Right hindlimb (tissue), 1 donor: ENCODE measurements at places on chromosomes 13 and 19.

- peak; percentile 25 for DNase-seq
These were observed 171.7 kb downstream of the NHLRC3 start for GRCh38 chr13:39209731-39210531.

GRCh38 chr19:3982701-3983541 is 2.3 kb downstream of the EEF2 start:
- DNase-seq = no peak

DNA sequence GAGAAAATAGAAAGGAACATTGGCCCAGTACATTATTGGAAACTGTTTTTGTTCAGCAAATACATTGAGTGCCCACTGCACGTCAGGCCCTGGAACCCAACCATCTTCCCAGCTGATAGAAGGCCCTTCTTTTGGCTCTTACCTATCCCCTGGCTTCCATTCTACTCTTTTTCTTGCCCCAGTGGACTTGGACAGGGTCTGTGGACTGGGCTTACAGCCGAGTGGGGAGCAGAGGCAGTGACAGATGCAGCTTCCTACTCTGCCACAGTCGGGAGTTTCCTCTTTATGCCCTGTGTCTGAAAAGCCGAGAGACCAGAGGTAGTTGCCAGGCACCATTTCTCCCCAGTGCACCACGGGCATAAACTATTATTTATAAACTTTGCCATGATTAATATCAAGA is 70.4 kb downstream of the ARHGAP35 start:
- DNase-seq = no peak

DNA sequence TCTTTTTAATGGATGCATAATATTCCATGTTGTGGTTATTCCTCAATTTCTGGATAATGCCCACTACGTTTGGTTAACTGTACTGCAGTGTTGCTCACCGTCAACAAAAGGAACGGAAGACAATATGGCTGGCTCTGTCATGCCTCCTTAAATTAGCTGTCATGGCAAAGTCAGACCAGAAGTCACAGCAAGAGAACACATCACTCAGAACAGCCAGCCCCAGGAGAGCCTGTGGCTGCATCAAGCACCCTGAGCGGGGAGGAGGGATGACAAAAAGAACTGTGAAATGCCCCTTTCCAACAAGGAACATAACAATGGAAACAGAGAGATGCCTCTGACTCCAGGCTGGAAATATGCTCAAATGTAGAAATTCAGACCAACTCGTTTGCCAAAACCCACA is 366.0 kb upstream of the ZNF507 start:
- no peak for DNase-seq

GRCh38 chr19:4474514-4475022 is 2.5 kb downstream of the HDGFL2 start:
- peak; percentile 81 for DNase-seq

DNA sequence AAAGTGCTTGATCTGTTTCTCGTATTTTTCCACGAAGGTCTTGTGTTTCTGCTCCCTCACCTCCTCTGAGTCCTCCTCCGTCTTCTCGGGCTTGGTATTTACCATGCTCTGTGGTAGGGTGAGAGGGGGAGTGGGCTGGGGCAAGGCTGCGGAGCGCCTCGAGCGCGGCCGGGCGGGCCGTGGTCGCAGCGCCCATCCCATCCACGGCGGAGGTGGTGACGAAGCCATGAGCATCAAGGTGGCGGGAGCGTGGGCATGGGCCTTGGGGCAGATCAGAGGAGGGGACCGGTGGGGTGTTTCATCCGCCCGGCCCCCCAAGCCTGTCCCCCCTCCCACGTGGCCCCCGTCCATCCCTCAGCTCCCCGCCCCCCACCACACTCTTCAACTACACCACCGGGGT is 7.9 kb downstream of the CDC37 start:
- no peak for DNase-seq

- DNase-seq = no peak
These were observed 11.3 kb downstream of the CD70 start for GRCh38 chr19:6579450-6580178.

DNA sequence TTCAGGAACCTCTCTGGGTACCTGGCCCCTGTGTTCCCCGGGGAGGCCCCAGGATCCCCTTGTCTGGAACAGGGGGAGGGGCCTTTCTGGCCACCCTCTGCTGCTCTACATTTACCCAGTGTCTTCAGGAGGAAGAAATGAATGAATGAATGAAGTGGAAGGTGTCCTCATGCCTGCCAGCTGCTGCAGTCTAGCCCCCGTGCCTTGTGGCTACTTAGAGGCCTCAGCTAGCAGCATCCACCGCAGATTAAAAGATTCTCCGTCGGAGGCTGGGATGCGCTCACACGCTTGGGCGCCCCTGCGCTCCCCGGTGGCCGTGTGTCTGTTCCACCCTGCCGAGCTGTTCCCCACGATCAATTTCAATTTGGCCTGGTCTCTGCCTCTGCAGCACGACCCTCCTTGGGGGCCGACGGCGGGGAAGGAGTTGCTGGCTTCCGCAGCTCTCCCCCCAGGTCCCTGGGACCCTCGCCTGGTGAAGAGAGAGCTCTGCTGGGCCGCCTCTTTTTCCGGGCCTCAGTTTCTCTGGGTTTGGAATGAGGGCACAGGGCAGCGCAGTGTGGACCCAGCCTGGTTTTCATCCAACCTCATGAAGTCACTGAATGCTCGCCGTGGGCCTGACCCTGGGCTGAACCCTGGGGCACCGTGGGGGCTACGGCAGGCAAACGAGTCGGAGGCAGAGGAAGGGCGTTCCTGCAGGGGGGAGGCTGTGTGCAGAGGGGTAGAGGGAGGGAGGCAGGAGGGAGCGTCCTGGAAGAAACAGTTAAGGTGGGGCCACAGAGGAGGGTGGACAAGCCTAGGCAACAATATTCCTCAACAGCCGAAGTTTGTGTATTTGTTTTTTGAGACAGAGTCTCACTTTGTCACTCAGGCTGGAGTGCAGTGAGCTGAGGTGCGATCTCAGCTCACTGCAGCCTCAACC is 28.3 kb downstream of the EFNA2 start:
- DNase-seq = no peak

DNA sequence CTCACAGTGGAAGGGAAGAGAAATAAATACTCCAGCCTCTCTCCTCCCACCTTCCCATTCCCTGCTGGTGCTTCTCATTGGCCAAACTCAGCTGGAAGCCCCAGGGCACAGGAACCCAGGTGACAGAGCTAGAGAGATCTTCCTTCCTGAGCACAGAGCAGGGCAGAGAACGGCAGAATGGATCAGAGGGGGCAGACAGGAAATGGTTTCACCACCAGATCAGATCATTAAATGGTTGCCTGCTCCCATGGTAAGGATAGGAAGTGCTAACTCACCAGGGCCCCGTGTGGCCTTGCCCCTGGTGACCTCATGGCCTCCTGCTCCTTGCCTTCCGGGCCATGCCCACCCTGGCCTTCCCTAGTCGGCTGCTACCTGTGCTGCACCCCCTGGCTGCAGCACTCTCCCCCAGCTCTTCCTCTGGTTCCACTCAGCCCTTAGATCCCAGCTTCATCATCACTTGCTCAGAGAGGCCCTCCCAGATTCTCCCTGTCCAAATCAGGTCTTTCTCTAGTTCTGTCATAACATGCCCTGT is 108.7 kb downstream of the DPF1 start:
- DNase-seq = no peak

- no peak for DNase-seq
These were observed 67.0 kb downstream of the LATS2 start for GRCh38 chr13:20994441-20994821.

- no peak for DNase-seq
These were observed 512.1 kb downstream of the IRS2 start for GRCh38 chr13:109274188-109274821.

- no peak for DNase-seq
These were observed 428.5 kb downstream of the GPC6 start for GRCh38 chr13:93655154-93655553.

DNA sequence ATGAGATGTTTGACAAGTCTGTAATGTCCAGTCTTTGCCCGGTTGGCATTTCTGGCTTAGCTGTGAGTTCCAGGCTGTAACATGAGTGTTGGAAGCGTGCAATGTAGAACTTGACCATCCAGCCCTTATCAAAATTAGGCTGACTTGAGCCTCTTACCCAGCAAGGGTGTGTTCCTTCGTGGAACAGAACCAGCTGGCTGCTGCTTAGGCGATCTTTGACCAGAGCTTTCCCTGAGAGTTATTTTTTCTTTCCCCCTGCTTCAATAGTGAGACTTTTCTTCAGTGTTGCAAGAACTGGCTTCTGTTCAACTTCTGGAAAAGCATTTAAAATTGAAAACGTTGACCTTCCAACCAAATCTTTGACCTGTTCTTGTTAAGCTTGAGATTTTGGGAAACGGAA is 6.5 kb downstream of the TNFSF13B start:
- no peak for DNase-seq

DNA sequence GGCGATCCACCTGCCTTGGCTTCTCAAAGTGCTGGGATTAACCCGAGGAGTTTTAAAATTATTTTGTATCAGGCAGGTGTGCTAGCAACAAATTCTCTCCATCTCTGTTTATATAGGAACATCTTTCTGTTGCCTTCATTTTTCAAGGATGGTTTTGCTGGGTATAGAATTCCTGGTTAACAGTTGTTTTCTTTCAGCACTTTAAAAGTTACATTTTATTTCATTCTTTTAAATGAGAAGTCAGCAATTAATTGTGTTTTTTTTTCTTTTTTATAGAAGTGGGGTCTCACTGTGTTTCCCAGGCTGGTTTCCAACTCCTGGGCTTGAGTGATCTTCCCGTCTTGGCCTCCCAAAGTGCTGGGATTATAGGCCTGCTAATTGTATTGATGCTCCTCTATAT is 44.0 kb downstream of the DPF1 start:
- no peak for DNase-seq

GRCh38 chr13:30415430-30416030 is 6.8 kb upstream of the UBE2L5 start:
- DNase-seq = no peak
